ENCODE measurements at places on chromosomes 5 and 9.

DNA sequence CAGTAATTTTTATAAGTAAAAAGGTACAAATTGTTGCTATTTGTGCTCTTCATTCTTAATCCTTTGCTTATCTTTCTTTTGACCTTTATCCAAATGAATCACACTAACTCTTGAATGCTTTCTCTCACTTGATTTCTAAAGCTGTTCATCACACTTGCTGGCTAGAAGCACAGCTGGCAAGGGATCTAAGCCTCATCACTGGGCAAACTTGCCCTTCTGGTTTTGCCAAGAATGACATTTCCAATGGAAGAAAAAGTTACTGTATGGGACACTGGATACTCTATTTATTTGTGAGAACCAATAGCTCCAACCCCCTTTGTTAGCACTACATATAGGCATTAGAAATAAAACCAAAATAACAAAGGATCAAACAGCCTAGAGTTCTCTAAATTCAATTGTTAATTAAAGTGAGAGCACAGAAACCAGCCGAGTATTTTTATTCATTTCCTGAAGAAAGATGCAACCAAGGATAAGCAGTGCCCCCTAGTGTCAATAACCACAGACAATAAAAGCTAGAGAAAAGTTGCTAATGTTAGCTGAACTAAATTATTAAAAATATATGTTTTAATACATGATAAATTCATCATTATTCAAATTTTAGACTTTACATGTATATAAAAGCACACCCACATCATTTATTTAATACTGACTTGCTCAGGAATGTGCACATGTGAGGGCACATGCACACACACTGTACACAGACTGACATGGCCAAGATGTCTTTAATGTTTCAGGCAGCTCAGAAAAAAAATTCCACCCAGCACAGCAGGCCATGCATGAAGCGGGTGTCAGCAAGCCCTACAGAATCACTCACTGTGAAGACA lies 59.8 kb upstream of the POU5F2 start:
- DNase-seq, result no peak

- no peak for DNase-seq
Observed at GRCh38 chr9:29816954-29817703, 2243.8 kb upstream of the C9orf72 start.

DNA sequence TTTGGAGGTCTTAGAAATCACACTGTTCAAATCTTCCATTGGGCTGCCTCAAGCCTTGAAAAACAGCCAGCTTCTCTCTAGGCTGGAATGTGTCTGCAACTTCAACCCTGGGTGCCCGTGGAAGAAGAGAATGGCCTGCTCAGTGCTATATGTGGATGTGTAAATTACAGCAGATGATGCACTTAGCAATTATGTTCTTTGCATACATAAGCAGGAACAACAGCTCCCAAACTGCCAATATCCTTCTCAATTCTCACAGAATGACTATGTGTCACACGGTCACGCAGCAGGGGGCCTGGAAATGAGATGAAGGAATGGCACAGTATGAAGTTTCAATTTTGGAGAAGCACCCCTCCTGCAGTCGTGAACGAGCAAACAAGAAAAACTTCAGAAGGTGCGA lies 175.2 kb upstream of the SMARCA2 start:
- DNase-seq, result no peak

DNA sequence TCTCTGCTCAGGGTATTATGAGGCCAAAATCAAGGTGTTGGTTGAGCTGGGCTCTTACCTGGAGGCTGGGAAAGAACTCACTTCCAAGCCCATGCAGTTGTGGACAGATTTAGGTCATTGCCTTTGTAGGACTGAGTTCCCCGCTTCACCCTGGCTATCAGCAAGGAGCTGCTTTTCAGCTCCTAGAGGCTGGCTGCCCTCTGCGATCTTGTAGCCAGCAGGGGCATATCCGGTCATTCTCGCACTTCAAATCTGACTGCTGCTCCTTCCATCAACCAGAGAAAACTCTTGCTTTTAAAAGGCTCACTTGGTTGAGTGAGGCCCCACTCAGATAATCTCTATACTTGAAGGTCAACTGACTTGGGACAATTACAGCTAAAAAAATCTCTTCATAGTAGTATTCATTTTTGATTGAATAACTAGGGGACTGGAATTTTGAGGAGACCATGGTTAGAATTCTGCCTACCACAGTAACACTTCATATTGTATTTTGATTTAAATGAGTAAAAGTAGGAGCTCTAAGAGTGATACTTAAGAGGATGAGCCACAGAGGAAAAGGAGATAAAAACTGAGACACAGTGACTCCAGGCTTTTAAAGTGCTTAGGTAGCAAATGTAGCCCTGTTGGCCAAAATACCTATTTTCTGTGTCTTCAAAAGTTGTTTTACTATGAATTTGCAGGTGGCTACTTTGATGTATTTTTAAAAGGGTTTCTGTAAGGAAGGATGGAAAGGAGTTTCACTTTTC lies 137.4 kb downstream of the CD180 start:
- DNase-seq, result no peak

DNA sequence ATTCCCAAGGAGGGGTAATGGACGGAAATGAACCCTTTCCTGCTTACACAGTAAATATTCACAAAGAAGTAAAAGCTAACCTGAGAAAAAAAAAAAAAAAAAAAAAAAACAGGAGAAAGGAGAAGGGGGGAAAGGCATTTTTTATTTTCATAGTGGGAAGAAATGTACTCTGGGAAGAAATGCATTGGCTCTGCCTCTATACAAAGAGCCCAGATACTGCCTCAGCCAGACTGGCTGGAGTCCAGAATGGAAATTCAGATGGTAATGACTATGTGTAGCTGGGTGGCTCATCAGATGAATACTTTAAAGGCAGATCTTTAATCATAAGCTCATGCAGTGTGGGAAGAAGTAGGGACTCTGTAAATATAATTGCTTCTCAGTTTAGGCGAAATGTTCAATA lies 124.9 kb upstream of the ZNF608 start:
- no peak for DNase-seq

DNA sequence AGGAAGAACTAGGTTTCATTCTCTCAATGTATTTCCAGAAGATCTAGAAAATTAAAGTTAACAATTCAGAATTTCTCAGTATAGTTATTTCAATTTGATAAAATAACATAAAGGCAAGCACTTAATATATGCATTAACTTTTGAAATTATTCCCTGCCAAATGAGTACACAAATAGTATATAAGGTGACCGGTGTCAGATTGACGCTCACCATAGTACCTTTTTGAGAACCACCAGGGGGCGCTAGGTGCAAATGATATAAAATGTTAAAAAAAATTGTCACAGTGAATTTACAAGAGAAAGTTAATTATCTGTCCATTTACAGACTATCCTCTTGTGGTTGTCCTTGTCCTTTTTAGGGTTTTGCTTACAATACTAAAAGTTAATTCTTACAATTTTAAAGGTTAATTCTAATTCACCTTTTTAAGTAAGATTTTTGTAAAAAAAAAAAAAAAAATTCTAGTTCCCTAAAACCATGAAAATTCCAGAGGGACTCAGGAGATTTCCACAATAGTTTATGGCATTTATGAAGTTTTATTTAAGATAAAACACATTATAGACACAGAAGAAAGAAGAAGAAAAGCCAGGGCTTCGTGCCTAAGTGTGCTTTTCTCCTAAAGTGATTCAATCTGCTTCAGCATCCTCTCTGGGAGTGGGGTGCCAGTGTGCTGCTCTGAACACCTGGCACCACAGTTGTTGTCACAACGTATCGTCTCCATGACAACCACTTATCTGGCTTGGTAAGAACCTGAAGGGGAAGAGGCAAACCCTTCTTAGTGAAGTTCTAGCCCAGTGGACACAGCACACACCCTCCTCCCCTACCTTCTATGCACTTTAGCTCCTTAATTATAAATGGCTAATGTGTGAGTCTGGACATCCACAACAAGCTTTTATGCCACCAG lies 1.7 kb downstream of the ADAMTS16 start:
- DNase-seq, result peak; percentile 68

DNA sequence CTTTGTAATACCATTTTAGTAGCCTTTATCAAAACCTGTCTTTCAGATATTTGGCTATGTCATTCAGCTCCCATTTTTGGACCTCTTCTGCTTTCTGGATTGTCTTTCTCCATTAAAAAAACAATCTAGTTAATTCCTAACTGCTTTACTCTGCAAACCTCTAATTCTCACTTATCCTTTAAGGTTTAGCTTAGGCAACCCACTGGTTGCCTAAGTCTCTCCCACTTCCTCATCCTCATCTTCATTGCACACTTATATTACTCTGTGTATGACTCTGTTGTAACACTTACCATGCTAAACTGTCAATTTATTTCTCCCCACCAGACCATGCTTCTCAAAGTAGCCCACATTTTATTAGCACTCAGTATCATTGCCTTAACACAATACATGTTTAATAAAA lies 205.0 kb upstream of the DMRTA1 start:
- no peak for DNase-seq

DNA sequence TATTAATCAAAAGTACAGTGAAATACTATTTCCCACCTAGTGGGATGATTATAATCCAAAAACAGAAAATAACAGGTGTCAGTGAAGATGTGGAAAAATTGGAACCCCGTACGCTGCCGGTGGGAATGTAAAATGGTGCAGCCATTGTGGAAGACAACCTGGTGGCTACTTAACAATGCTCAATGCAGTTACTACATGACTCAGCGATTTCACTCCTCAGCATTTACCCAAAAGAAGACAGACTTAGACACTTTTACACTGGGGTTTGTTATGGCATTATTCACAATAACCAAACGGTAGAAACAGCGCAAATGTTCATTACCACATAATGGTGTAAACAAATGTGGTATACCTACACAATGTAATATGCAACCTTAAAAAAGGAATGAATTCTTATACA lies 23.9 kb downstream of the SECISBP2 start:
- DNase-seq, result no peak

DNA sequence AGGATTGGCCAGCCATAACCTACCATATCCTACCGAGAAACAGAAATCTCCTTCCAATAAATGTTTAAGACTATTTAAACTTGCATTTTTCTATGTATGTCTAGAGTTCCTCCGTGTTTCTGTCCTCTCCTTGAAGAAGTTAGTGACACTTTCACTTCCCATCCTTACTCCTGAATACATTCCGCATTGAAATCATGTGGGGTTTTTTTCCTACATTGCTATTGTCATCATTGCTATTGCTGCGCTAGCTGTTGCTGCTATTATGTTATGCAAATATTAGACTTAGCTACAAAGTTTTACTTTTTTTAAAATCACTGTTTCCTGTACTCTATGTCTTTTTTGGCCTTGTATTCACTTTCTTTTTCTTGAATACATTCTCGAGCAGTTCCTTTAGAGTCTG lies 83.3 kb upstream of the NEK6 start:
- DNase-seq, result no peak

GRCh38 chr9:69806627-69807026 lies 14.0 kb upstream of the CFAP95 start:
- no peak for DNase-seq

- no peak for DNase-seq
Observed at GRCh38 chr5:127988146-127988760, 95.3 kb upstream of the SLC12A2 start.

GRCh38 chr5:62044989-62045388 lies 261.0 kb upstream of the KIF2A start:
- DNase-seq, result no peak

- no peak for DNase-seq
Observed at GRCh38 chr9:3180696-3181048, 336.8 kb upstream of the PUM3 start.

- no peak for DNase-seq
Observed at GRCh38 chr9:79824265-79824664, 252.5 kb downstream of the TLE4 start.

GRCh38 chr9:16193066-16193465 lies 640.2 kb downstream of the CCDC171 start:
- DNase-seq, result no peak

DNA sequence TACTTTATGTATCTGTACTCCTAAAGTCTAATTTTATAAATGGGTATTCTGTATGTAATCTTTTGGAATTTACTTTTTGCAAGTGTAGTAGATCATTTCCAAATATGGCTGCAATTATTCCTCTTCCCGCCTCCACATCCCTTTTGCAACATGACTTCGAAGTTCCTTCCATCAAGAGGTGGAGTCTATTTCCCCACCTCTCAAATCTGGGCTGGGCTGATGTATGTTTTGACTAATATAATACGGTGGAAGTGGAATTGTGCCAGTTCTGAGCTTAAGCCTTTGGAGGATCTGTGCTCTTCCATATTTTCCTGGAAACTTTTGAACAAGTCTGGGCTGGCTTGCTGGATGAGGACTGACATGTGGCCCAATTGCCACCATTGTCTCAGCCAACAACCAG lies 155.9 kb downstream of the FGF18 start:
- no peak for DNase-seq

DNA sequence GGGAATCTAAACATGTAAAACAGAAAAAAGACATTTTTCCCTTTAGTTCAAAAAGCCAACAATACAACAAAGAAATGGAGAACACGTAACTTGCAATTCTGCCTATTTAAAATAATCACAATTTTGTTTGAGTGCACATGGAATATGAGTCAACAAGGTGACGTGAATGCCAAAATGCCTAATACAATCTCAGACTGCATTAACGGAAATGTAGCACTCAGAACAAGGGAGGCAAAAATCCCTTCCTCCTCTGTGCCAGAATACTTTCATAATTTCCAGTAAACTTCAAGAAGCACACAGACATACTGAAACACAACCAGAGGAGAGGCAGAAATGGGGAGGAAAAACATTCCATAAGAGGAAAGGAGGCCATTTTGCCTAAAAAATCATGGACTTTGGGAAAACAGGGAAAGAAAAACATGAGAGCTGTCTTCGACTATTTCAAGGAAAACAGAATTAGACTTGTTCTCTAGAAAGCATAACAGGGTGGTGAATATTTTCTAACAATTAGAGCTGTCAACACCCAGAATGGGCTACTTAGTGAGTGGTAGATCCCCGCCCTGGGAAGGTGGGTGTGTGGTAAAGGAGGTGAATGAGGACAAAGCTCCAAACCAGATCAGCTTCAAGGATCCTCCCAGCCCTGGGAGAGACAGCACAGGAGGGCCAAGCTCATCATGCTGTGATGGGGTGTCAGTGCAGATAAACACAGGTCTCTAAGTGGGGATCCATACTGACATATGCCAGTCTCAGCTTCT lies 48.2 kb downstream of the ABCA1 start:
- DNase-seq, result no peak

DNA sequence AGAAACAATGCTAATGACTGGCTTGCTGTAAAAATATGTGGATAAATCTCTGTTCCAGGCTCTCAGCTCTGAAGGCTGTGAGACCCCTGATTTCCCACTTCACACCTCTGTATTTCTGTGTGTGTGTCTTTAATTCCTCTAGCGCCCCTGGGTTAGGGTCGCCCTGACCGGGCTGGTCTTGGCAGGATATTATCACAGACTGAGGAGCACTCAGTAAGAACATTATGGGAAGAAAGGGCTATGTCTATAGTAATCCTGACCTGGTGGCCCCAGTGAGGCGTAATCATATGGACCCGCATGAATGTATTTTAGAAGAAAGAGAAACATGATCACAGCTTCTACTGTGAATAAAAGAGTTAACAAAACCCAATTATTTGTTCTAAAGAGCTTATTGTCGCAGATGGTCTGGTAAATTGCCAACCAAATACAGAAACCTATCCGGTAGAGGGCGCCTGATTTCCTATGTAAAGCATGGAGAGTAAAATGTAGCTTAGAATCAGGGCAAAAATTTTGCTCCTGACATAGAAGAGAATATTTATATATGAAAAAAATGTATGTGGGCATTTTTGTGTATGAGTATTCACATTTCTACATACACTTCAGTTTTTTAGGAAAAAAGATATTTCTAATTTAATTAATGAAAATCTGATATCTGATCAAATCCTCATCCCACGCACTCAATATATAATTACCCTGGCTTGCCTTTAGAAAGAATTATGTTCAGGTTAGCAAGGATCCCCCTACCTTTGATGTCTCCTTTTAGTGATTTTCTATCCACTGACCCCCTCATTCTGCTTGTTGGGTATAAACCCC lies 5.8 kb upstream of the IFNA1 start:
- DNase-seq, result no peak
